ENCODE measurements at places on chromosomes 4 and X. TPM values are rescaled to one million over a fixed set of nuclear protein-coding genes. Genes with fewer than 3 reads are reported as not detected.

The CXXC4 gene
- total RNA-seq: 0.57 TPM

The MAGEA4 gene
- total RNA-seq: not detected

The PF4V1 gene
- total RNA-seq: not detected

The CENPI gene
- 43.6 TPM for total RNA-seq

The AMOT gene
- 0.80 TPM for total RNA-seq

The MAGEA2 gene
- 7.7 TPM for total RNA-seq

The FAT4 gene
- total RNA-seq: 0.46 TPM

The LRAT gene
- 0.03 TPM for total RNA-seq

The AMBN gene
- 0.06 TPM for total RNA-seq

The AFF1 gene
- 4.5 TPM for total RNA-seq

The GAGE12G gene
- total RNA-seq: 2.8 TPM

The RAB33A gene
- total RNA-seq: not detected

The SULT1E1 gene
- 1.3 TPM for total RNA-seq

The EXOC1L gene
- total RNA-seq: not detected

The STS gene
- 0.51 TPM for total RNA-seq

The CASP3 gene
- 57.3 TPM for total RNA-seq

The TCEAL7 gene
- total RNA-seq: 6.5 TPM

The GRIA2 gene
- total RNA-seq: 0.17 TPM

The CCDC110 gene
- total RNA-seq: 0.06 TPM

The SLC49A3 gene
- not detected for total RNA-seq

The ZFP92 gene
- total RNA-seq: 0.80 TPM

The POF1B gene
- not detected for total RNA-seq

The PDCL2 gene
- not detected for total RNA-seq

The TBX22 gene
- not detected for total RNA-seq

The FAM236B gene
- not detected for total RNA-seq

The ABCG2 gene
- 3.1 TPM for total RNA-seq
